Thoracic aorta endothelial cell (primary cell): ENCODE measurements at places on chromosomes 2 and 18. TPM values are rescaled to one million over a fixed set of nuclear protein-coding genes. Genes with fewer than 3 reads are reported as not detected.

BCL2 gene
- 2.5 and 2.6 TPM in 2 replicates for total RNA-seq

SIGLEC15 gene
- total RNA-seq = 0.14 TPM in 1 of 2 replicates, not detected in the other

RASGRP3 gene
- total RNA-seq = 35.7 and 42.4 TPM in 2 replicates

NT5DC4 gene
- not detected in 2 replicates for total RNA-seq

OTX1 gene
- 0.27 and 0.36 TPM in 2 replicates for total RNA-seq
